ENCODE measurements at places on chromosomes 5 and 9.

DNA sequence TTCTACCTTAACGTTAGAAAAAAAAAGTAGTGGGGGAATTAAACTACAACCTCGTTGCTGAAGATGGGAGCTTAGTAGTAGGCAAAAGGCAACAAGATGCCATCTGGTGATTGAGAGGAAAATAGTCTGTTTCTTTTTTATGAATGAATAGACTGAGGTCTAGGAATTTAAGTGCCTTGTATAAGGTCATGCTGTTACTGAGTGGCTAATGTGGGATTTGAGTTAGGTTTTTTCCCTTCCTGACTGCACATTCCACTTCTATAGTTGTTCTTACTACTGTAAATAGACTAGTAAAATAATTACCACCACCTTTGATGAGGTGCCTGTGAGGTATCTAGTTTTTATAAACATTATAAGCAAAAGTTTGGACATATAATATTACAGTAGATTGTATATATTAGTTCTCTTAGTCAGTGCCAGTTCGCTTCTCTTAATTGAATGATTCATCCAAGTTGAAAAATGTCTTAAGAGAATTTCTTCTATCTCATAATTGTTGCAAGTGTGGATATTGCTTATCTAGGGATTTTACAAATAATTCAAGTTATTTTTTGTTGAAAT is 19.1 kb downstream of the FSD1L start:
- DNase-seq, result peak; percentile 18

DNA sequence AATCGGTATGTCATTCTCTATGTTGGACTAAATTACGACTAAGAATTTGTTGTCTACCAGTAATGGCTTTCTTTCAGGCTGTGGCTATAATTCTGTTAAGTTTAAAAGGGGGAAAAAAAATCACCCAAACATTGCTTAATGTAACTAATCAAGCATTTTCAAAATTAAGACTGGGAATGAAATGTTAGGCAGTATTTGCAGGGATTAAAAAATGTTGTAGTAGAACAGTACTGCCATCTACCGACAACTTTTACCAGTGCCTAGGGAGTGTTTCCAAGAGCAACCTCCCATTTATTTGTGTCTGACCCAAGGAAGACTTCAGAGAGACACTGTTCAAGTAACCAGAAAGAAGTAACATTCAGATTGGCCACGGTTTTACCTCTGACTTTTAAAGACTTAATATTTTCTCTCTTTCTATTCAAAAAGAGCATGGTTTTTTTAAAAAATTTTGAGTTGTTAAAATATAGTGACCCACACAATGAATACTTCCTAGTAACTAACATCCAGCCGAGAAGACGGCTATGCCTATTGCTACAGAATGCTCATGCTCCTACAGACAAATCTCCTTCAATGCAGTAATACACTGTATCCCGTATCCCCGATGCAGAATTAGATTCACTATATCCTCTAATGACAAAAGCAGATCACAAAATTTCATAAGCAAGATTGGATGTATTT is 92.4 kb downstream of the ARL15 start:
- DNase-seq, result peak; percentile 78

GRCh38 chr5:122858451-122858850 is 13.0 kb downstream of the SNX24 start:
- no peak for DNase-seq

DNA sequence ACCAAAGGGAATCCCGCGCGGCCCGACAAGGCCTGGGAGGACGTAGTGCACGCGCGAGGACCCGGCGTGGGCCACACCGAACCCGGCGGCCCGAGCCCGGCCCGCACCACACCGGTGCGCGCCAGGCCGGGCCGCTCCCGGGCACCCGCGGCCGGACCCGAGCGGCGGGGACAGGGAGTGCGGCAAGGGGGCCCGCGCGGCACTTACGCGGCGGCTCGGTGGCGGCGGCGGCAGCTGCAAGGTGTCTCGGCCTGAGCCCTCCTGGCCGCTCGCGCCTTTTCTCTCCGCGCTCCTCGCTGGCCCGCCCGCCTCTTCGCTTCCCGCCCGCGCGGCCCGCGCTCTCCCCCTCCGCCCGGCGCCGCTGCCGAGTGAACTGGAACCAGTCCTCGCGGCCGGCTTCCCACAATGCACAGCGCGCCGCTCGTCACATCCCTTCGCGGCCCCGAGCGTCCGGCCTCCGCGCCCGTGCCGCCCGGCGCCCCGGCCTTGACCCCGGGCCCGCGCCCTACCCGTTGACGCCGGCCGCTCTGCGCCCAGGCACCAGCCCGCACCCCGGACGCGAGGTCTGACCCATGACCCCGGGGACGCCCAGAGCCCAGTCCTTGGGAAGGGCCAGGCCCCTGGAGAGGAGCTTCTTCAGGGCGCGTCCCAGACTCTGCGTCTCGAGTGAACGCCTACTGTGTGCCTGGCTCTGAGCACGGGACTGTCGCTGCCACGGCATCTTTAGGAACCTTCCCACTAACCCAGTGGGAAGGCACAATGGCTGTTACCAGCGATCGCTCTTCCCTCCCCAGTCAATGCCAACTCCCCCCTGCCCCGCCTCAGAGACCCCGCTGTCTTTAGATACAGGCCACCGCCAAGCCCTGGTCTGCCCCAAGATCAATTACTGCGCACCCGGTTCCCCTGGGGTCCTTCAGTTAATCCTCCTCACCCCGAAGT is at the start of gene MACROH2A1:
MACROH2A1 (minus strand) TSS at position 377 of the 939 bp plus-strand sequence. CDS start 10,138 bp downstream, outside the sequence.
- DNase-seq, result peak; percentile 80

GRCh38 chr9:26013199-26013598 is 335.0 kb upstream of the TUSC1 start:
- no peak for DNase-seq

DNA sequence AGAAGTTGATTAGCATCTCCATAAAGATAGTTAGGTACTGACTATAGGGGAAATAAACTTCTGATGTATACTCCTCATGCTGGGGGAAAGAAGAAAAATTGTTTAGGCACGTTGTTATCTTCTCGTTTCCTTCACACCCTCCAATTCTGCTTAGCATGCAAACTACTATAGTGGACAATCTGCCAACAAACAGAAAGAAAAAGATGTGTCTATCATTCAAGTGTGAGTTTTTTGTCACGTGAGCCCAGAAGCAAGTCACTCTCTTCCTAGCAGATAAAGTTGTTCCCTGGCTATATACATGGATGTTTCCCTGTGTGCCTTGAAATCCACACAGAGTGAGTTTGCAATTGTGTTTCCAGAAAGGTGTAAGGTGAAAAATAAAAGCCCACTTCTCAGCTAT is 318.4 kb downstream of the CWC27 start:
- no peak for DNase-seq

DNA sequence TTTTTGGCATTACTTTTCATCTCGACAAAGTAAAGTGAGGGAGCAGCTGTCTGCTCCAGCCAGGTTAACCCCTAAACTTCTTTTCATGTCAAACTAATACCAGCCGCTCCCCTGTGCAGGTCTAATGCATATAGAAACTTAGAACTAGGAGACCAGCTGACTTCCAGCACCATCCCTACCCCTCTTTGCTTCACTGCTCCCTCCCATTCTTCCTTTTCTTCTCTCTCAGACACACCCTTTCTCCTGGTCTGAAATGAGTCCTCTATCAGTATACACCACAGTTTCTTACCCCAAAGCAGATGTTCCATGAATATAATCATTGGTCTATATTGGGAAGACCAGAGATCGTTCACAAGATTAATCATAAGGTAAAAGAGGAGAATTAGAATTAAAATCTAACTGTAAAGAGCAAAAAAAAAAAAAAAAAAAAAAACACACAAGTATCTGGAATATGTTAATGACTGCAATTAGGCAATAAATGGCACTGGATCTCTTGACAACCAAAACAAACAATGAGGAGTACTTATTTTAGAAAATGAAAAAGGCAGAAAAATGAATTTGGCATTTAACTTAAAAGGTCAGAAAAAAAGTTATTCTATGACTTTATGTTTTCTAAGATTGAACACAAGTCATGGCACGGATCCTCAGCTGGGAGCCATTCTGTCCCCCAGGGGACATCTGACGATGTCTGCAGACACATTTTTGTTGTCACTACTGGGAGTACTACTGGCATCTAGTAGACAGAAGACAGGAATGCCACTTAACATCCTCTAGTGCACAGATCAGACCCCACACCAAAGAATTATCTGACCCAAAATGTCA is 209.8 kb downstream of the PJA2 start:
- DNase-seq, result no peak

DNA sequence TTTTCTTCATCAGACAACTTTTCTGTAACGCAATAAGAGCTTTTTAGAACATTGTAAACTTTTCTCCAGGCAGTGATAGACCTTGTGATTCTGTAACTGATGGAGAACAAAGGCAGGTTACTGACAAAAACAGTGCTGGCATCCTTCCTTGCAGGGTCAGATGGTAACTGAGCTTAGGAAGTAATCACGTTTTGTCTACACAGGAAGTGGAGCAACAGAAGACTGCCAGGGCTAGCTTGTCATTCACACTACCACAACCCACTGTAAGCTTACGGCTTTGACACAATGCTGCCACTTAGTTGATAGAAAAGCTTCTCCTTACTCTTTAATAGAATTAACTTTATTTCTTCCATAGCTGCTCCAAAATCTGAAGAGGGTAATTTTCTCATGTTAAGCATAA is 46.8 kb downstream of the FBN2 start:
- DNase-seq, result no peak

DNA sequence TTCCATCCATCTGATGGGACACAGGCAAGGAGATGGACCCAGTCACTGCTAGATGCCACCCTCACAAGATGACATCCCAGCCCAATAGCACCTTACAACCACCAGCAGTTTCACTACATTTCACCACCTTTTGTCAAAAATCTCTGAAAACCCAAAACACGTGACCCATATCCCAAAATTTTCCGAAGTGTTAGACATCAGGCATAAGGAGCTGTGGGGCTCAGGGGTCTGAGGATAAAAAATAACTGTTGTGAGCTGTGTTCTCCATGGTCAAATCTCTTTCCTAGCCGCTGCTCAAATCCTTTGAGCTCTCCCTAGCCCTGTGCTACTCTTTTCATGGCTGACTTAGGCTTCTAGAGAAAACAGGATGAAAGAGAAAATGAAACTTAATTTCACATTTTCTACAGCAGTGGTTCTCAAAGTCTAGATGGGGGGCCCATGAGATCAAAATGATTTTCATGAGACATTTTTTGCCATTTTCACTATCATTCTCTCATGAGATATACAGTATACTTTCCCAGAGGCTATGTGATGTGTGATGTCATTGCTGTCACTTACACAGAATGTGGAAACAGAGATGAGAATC is 40.7 kb downstream of the TIMD4 start:
- no peak for DNase-seq

DNA sequence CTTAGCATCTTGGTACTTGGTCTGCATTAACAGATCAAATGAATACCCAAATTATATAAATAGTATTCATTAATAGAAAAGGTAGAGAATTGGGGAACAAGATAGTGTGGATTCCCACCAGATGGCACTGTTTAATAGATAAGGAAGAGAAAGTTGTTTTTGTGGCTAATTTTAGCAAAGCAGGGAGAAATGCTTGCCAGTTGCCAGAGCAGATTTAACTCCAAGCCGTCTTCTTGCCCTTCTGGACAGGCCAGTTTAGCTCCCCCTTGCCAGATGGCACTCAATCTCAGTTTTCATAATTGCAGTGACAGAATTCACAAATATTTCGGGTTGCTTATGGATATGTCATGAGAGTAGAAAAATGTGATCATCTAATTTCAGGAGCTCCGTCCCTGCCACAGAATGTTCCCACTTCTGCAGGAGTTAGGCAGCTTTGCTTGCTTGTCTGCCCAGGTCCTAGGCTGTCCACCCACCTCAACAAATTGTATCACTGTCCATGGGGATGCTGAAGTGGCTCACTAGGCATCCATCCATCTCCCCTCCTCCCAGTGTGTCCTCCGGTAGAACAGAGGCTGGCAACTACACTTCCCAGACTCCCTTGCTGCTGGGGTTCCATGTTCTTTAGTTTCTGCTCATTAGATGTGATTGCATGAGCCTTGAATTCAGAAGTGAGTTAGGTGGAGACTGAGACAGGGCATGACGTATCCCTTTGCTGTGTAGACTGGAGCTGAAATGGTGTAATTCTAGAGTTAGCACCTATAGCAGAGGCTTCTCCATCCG is 11.8 kb upstream of the HEXB start:
- peak; percentile 58 for DNase-seq

- no peak for DNase-seq
Observed at GRCh38 chr9:137116027-137116507, 1.5 kb upstream of the DPP7 start.

GRCh38 chr9:1049641-1050040 is 516 bp upstream of the DMRT2 start:
- DNase-seq, result no peak

- peak; percentile 57 for DNase-seq
Observed at GRCh38 chr9:137301081-137301947, 757 bp downstream of the NRARP start.

DNA sequence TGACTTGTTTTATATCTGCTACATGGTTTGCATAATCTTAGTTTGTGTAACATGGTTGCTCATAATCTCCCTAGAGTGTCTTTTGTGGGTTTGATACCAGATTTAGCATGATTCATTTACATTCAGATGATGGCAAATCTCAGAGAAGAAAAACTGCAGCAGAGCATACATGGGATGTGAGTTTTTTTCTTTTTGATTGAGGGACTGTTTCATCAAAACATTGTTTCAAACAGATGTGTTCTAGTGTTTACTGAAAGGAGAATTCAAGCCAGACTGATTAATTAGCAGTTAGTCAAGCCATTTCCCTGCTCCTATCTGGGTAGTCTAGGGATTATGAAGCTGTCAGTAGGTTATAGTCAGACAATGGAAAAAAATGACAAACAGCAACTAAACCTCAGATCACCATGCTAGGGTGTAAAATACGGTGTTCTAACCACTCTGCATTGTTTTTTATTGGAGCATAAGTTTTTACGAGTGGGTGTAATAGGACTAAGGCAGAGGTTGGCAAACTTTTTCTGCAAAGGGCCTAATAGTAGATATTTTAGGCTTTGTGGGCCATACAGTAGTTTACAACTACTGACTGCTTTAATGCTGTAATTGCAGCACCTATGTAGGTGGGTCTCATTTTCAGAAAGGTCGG is 10.5 kb upstream of the GDNF start:
- DNase-seq, result no peak

GRCh38 chr5:218457-219291 is 554 bp downstream of the SDHA start:
- DNase-seq, result peak; percentile 26

DNA sequence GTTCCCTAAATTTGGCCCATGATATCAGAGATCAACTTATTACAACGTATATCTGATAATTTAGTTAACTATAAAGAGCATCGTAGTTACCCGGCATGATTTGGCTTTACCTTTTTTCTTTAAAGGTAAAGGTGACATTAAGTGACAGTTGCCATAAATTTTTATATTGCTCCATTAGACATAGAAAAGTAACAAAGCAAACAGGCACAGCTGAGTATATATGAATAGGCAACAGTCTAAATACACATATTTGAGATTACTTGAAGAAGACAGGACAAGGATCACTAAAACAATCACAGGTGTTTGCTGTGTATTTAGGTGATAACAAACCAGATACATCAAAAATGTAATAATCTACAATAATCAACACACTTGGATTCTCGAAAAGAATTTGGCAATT is 34.8 kb downstream of the RFX3 start:
- DNase-seq, result no peak

DNA sequence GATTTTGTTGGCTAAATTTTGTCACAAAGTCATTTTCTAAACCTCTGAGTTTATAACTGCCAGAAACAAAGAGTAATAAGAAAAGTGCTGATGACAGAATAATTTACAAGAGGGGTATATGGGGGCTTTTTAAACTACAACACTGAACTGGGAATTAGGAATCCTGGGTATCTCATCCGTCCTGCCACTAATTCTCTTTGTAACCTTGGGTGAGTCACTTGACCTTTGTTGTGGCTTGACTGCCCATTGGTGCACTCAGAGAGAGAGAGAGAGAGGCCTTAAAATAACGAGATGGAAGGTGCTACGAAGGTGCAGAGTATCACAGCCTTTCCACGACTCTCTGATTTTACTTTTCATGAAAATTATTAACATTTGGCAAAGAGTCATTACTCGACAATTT is 130.3 kb upstream of the CNTLN start:
- DNase-seq, result peak; percentile 27
